Activated naive CD4-positive, alpha-beta T cell (primary cell): ENCODE measurements at places on chromosomes 1 and 21.

GRCh38 chr1:18829671-18830070 is 29.8 kb downstream of the TAS1R2 start:
- no peak for DNase-seq

DNA sequence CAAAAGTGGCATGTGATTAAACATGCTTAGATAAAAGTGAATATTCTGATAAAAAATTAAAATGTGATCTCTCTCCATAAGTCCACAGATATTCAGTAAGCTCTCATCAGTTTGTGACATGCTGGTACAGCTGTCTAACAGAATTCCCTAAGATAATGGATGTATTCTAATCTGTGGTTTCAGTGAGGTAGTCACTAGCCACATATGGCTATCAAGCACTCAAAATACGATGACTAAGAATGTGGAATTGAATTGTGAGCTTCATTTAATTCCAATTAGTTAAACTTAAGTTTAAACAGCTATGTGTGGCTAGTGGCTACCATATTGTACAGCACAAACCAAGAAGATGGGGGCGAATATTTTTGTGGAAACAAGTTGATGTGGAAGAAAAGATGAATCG is 4.1 kb upstream of the REG4 start:
- DNase-seq = no peak

GRCh38 chr1:91243171-91243570 is 161.5 kb downstream of the HFM1 start:
- no peak for DNase-seq

DNA sequence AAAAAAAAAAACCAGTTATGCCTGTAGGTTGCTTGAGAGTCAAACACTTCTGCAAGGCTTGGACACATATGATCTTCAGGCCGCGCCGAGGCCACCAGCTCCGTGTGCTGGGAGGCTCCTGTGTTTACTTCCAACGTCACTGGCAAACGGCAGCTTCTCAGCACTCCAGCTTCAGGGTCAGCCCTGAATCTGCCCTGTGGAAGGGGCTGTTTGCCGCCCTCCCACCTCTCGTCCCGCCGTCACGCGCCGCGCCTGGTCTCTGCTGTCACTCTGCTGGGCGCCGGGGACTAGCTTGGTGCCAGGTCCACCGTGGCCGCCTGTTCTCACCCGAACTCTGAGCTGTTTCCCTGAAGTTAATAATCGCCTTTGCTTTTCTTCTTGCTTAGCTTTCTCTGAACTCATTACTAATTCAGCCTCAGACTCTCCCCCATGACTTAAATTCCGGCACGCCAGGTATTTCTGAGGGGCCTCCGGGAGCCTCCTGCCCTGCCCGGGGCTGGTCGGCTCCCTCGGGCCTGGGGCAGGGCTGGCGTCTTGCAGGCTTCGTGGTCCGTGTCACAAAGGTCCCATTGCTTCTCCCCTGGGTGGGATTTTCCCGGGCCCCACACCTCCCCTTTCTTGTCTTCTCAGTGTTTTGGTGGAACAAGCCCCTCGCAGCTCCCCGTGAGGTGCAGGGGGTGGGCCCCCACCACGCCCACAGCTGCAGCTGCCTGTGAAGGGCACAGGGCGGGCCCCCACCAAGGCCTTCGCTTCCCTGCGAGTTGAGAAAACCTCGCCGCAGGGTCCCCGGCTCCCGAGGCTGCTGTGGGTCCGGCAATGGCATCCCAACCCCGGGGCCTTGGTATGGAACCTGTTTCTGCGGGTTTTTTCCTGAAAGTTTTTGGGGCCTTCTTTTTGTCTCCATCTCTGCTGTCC is 14.6 kb upstream of the C1orf159 start:
- DNase-seq = no peak

GRCh38 chr1:194230351-194231144 is 1044.1 kb upstream of the B3GALT2 start:
- DNase-seq = no peak

- DNase-seq = no peak
Measured at GRCh38 chr1:23122023-23122748, 46.5 kb downstream of the LUZP1 start.

DNA sequence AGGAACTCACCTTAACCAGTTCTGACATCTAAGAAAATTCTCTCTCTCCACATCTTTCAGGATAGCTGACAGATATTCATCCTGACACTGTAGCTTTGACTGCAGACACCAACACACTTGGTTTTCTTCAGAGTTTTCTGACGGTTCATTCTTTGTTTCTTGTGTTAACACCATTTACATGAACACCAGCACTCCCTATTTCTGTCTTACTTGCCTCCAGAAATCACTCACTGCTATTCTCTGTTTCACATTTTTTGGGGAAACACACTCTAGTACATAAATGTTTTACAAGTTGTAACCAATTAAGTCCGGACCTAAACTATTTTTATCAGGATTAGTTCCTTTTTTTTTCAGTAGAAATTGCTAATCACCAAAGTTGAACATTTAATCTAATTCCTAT is 15.4 kb downstream of the FLVCR1 start:
- DNase-seq = no peak

- no peak for DNase-seq
Measured at GRCh38 chr1:245432228-245432875, 277.6 kb downstream of the KIF26B start.

DNA sequence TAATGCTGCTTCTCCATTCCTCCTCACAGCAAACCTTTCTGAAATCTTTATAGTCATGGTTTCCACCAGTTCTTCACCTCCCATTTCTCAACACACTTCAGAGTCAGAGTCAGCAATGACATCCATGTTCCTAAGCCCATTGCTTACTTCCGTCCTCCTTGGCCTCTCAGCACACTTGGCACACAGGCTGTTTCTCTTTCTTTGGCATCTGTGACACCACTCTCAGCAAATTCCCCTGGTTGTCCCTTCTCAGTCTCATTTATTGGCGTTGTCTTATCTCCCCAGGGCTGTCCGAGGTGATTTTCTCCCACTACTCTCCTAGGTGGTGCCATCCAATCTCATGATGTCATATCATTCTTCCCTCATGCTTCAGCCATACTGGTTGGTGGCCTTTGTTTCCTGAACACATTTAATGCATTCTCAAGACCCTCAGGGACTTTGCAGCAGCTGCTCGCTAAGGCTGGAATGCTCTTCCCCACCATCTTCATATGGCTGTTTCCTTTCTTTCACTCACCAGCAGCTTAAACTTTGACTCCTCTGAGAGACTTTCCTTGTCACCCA is 3.3 kb upstream of the LGALS8 start:
- DNase-seq = no peak

- no peak for DNase-seq
Measured at GRCh38 chr1:72649211-72649888, 367.0 kb upstream of the NEGR1 start.

DNA sequence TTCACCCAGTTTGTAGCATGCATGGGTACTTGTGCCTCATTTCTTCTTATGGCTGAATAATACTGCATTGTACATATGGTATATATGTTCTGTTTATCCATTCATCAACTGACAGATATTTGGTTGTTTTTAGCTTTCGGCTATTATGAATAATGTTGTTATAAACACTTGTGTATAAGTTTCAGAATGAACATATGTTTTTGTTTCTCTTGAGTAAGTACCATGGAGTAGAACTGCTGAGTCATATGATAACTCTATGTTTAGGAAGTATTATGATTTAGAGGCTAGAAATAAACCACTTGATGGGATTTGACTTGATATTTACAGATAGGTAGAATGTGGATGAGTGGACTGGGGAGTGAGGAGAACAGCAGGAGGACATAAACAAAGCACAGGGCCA is 48.6 kb downstream of the WNT2B start:
- DNase-seq = no peak

- no peak for DNase-seq
Measured at GRCh38 chr1:55320891-55321290, 105.7 kb upstream of the USP24 start.

- DNase-seq = no peak
Measured at GRCh38 chr1:183588827-183589226, 1.4 kb downstream of the NCF2 start.

- no peak for DNase-seq
Measured at GRCh38 chr1:152495066-152495675, 15.4 kb upstream of the LCE5A start.

DNA sequence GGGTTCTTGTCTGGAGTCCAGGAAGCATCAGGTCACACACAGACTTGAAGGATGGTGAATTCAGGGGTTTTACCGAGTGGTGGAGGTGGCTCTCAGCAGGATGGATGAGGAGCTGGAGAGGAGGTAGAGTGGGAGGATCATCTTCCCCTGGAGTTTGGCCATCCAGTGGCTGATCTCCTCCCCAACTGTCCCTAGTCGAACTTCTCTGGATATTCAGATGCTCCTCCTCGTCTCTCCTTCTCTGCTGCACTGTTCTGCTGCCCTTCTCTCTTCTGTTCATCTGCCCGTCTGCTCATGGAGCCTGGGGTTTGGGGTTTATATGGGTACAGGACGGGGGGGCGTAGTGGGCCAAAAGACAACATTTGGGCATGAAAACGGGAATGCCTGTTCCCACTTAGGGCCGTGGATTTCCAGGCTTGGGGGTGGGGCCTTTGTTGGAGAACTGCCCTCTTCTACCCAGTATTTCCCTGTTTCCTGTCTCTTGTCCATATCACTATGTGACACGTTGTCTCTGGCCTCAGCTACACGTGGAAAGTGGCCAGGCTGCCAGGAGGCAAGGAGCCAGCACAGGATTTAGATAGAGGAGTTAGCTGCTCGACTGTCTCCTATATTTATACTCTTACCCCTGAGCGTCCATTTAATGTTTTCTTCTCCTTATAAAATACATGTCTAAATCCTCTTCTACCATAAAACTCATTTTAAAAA is 76.7 kb downstream of the SIPA1L2 start:
- no peak for DNase-seq

GRCh38 chr1:206816390-206817287 is 44.3 kb upstream of the IL10 start:
- DNase-seq = no peak

DNA sequence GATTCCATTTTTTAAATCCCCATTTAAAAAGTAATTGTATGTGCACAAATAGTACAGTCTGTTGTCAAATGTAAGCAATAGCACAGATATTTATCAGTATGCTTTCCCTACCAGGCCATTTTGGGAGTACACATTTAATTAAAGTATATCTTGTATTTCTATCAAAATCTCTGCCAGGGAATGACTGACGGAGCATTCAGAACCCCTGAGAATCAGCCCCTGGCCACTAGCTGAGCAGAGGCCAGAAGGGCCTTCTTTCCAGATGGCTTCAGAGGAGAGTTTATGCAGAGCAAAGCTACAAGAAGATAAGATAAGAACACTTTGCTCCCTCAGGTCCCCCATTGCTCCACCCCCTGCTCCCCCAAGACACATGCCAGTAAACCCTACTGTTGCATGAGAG is 99.9 kb upstream of the PROX1 start:
- no peak for DNase-seq

- DNase-seq = no peak
Measured at GRCh38 chr1:24168245-24168644, 18.8 kb downstream of the IFNLR1 start.

GRCh38 chr1:74689621-74690363 is 16.2 kb upstream of the ERICH3 start:
- DNase-seq = no peak

- DNase-seq = no peak
Measured at GRCh38 chr1:66262208-66262963, 271.6 kb upstream of the SGIP1 start.
